Tibial nerve (tissue), 4 donors: ENCODE measurements at places on chromosomes 2 and 18. TPM values are rescaled to one million over a fixed set of nuclear protein-coding genes. Genes with fewer than 3 reads are reported as not detected.

ABCG5 gene
- total RNA-seq = not detected

MATN3 gene
- 35.2 TPM for total RNA-seq

SLC25A12 gene
- total RNA-seq = 20.5 TPM

GRCh38 chr2:74448771-74449170, 6.1 kb upstream of the INO80B start:
- no peak for DNase-seq
- no peak overlapping the region for H3K27ac ChIP-seq
- H3K27me3 ChIP-seq = no peaks in the 10 kb centered on the region
- H3K4me1 ChIP-seq = peaks cover 10% of the 10 kb centered on the region
- H3K36me3 ChIP-seq = no peaks in the 10 kb centered on the region

- H3K27me3 ChIP-seq = no peaks in the 10 kb centered on the region
- no peak overlapping the region for H3K27ac ChIP-seq
- no peak for DNase-seq
Observed at GRCh38 chr18:38751898-38752297, 1186.3 kb upstream of the CELF4 start.

GRCh38 chr18:49846361-49846662, 33.0 kb upstream of the ACAA2 start:
- no peaks in the 10 kb centered on the region for H3K36me3 ChIP-seq
- peak; percentile 5 for DNase-seq
- H3K27me3 ChIP-seq = peaks cover 6% of the 10 kb centered on the region
- peaks cover 19% of the 10 kb centered on the region for H3K4me1 ChIP-seq
- H3K4me3 ChIP-seq = no peak overlapping the region
- H3K27ac ChIP-seq = no peak overlapping the region
